ENCODE measurements at places on chromosomes 4 and X. TPM values are rescaled to one million over a fixed set of nuclear protein-coding genes. Genes with fewer than 3 reads are reported as not detected.

The SHROOM4 gene
- total RNA-seq = not detected

The ABCE1 gene
- total RNA-seq = 91.3 TPM

The SYTL5 gene
- not detected for total RNA-seq

The CSAG3 gene
- total RNA-seq = 7.4 TPM

The P2RY10 gene
- total RNA-seq = 75.0 TPM

The SLC26A1 gene
- 0.34 TPM for total RNA-seq

The MTMR8 gene
- 5.1 TPM for total RNA-seq

The ADH7 gene
- total RNA-seq = not detected

The NSG1 gene
- 1.1 TPM for total RNA-seq

The SPANXD gene
- not detected for total RNA-seq

The PABPC1L2A gene
- not detected for total RNA-seq

The KIAA1210 gene
- total RNA-seq = not detected

The UGT2A2 gene
- not detected for total RNA-seq

The CXCR3 gene
- total RNA-seq = 163 TPM

The TCEAL8 gene
- total RNA-seq = 27.8 TPM

The RAP1GDS1 gene
- 48.5 TPM for total RNA-seq

The ODAPH gene
- 6.0 TPM for total RNA-seq

Data from T-helper 1 cell treated with Interleukin-12 subunit alpha and Interleukin-12 subunit beta and Interleukin-4 antibody, amounts not matched to agents 30 ng/mL and 1 ng/mL, for 36 hours (primary cell).